Activated CD4-positive, alpha-beta T cell treated with anti-CD3 and anti-CD28 coated beads, Interleukin-2, amount 50 U/mL, for 1 hour (primary cell): ENCODE measurements at places on chromosomes 16 and 17.

GRCh38 chr17:9139695-9140094 lies 118.4 kb downstream of the NTN1 start:
- no peak for DNase-seq

- no peak for DNase-seq
These were observed 34.7 kb downstream of the GINS3 start for GRCh38 chr16:58426966-58427365.

- no peak for DNase-seq
These were observed 1.5 kb downstream of the NTN1 start for GRCh38 chr17:9022573-9023391.

DNA sequence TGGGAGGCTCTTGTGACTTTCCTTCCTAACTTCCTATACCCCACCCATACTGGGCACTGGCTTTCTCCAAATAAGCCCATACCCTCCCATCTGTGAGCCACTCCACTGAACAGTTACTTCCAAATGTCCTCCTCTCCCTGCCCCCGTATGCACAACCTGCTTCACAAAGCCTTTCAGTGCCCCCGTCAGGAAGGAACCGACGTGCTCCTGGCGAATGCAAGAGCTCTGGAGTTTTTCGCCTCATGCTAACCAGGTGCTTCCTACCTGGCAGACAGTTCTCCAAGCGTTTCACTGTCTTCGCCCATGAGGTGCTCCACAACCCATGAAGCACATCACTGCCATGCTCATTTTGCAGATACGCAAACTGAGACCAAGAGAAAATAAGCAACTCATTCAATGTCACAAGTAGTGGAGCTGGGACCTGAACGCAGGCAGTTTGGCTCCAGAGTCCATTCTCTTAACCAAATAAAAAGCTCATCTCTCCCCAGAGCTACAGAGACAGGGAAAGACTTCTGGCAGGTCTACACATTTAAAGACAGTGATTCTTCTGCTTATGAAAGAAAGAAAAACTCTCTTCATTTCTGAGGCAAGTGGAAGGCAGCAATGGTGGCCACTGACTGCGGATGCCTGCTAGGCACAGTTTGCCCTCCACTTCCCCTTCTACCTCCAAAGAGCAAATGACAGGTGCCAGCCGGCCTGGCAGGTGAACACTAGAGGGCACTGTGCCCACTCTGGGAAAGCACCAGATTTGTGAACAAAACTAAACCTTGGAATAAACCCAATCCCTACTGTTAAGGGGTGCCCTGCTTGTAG lies 23.8 kb downstream of the SPHK1 start:
- peak; percentile 72 for DNase-seq

DNA sequence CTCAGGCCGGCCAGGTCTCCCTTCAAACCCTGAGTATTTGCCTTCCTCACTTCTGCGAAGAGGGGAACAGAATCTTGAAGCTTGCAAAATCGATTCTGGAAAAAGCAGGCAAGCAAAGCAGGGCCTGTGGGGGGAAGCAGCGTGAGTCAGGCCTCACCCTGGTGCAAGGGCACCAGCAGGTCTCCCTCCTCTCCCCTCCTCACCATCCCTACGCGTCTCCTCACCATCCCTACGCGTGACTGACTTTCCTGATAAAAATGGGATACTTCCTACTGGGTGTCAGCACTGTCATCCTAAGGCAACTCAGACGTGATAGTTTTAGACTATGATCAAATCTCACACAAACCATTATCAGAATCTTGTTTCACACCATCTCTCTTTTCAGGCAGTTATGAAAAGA lies 12.1 kb downstream of the CMTM3 start:
- DNase-seq = no peak

DNA sequence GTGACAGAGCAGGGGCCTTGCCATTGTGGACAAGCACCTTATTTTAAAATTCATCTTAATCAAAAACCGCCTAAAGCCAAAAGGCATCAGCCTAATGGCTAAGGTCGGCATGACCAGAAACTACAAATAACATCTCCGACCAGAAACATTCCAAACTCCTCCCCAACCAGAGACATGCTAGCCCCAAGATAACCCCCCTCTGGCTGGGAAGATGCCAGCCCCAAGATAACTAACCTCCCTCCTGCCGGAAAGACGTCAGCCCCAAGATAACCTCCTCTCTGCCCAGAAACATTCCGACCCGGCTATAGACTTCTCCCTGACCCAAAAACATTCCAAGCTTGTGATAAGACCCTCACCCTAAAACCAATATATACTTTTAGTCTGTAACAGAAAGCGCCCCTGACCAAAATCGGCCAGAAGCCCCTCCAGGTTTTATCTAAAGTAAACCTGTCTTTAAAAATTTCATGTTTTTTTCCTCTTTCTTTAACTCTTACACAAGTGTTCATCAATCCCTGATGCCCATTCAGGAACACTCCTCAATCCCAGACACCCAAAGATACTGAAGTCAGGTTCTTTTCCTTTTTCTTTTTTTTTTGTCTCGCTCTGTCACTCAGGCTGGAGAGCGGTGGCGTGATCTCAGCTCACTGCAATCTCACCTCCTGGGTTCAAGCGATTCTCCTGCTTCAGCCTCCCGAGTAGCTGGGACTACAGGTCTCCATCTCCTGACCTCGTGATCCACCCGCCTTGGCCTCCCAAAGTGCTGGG lies 32.7 kb downstream of the TLE7 start:
- no peak for DNase-seq

DNA sequence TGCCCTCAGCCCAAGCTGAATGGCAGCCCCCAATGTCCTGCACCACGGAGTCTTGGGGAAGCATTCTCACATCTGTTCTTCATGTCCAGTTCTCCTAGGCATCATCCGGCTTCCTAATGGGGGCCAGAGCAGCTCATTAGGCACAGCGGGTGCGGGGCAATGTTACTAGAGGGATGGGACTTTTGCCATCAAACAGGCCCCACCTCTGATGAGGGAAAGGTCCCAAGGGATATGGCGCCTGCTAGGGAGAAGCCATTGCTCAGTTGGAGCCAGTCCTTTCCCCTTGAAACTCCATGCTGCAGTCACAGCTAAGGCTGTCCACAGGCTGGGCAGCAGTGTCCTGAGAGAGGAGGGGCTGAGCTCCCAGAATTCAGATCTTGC lies 1.7 kb upstream of the DPH1 start:
- DNase-seq = no peak

DNA sequence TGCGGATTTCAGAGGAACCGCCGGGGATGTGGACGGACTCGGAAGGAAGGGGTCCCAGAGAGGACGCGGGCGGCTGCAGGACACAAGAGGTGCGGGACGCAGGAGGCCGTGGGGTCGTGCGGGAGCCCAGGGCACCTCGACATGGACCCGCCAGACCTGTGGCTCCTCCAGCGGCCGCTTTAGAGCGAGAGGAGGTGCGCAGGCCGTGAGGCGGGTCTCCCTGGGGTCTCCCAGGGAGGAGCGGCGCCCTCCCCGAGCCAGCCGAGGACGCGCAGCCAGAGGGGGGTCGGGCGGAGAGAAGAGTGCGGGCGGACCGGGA lies 6.8 kb upstream of the FLYWCH1 start:
- no peak for DNase-seq

DNA sequence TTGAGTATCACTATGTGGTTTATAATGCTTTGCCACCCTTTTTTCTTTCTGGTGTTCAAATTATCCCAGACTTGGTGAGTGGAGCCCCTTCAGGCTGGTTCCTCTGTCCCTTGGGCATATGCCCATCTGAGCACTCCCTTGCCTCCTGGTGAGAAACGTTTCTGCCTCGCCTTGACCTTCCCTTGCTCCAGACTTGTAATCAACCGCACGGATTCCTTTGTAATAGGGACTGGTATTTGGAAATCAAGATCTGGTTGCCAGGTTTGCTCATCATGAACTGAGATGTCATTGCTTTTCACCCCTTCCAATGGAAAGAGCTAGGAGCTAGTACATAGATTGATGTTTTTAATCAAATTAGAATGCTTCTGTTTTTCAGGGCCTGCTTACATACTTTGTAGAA lies 43.7 kb downstream of the SEC14L1 start:
- no peak for DNase-seq

GRCh38 chr17:6654841-6655731 lies 3.5 kb downstream of the C17orf100 start:
- no peak for DNase-seq

GRCh38 chr16:54934481-54935265 lies 4.0 kb downstream of the IRX5 start:
- no peak for DNase-seq

GRCh38 chr17:70295731-70296130 lies 126.4 kb downstream of the KCNJ2 start:
- no peak for DNase-seq
